Inflammatory macrophage treated with lipopolysaccharide for 4 hours (primary cell): ENCODE measurements at places on chromosomes 4 and X.

- peak; percentile 3 for DNase-seq
Observed at GRCh38 chrX:51860679-51861078, 32.7 kb upstream of the MAGED1 start.

DNA sequence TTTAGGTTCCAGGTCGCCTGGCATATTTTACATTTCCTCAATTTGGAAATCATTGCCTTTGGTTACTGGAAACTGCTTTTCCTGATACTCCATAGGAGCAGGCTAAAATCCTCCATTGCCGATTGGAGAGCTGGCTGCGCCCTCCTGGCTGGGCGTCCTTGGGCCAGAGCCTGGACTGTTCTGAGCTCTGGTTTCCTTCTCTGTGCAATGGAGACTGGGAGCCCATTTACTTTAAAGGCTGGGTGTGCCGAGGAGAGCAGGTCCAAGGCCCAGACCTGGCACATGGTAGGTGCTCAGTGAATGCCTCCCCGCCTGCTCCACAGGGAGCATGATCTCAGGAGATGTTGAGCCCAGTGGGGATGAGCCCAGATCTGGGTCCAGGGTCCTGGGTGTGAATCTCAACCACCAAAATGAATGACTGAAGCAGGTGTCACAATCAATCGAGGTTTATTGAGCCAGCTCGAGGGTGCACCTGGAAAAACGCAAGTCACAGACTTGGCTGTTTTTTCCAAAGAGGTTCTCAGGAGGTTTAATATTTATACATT is 50.0 kb downstream of the EVC start:
- DNase-seq = no peak

DNA sequence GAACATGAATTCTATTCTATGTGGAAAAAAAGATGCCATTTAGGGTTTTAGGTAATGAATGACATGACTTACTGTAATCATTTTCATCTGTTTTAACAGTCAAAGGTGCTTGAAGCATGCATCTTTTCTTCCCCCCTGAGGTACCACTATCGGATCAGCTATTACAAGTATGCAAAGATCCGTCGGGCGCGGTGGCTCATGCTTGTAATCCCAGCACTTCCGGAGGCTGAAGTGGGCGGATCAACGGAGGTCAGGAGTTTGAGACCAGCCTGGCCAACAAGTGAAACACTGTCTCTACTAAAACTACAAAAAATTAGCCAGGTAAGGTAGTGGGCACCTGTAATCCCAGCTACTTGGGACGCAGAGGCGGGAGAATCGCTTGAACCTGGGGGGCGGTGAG is 241.3 kb downstream of the ARAP2 start:
- DNase-seq = no peak

- DNase-seq = no peak
Observed at GRCh38 chr4:958696-959337, 14.6 kb downstream of the DGKQ start.

DNA sequence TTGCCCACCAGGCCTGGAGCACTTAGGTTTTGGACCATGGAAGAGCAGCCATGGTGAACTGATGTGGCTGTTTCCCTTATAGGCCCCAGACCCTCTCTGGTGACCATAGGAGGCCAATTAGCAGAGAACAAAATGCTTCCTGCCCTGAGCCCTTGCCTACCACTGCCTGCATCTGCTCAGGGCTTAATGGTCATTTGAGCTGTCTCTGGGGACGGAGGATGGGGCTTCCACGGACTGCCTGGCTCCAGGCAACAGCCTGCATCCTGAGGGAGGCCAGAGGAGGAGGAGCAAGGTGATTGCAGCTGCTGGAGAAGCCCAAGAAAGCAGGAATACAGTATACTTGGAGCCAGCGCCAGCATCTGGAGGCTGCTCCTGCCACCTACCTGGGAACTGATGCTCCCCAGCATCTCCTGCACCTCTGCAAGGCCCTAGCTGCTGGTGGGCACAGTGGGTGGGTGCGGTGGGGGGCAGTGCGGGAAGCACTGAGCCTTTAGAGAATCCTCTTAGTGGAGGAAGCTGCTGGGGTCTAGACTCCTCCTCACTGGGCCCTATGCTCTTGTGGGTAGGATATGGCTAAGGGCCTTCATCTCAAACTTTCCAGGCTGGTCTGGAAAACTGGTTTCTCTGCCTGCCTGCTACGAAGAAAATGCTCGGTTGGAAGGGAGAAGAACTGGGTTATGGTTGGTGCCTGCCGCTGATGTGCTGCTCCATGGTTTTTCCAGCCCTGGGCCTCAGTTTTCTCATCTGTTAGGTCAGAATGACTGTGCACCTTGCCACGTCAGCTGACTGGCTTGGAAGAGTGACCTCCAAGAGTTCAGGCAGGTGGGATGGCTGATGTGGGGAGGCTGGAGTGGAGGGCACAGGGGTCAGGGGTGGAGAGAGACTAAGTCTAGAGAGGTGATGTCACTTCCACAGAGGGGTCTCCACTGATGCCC is 158.8 kb upstream of the PJA1 start:
- no peak for DNase-seq

DNA sequence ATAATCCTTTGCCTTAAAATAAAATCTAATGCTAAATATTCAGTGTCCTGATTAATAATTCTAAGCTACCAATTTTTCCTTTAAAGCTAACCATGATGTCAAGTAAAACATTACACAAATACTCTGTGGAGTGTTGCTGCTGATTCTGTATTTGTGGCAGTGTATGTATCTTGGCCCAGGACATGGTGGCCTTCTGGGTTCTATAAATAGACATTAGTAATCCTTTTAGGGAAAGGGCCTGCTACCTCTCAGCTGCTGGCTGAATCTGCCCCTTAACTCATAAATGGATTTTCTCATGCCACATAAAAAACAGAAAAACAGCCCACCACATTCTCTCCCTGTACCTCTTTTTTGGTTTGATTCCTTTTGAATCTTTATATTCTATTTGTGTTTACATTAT is 1.2 kb upstream of the XK start:
- no peak for DNase-seq

- no peak for DNase-seq
Observed at GRCh38 chr4:48028696-48029095, 12.1 kb downstream of the NIPAL1 start.

DNA sequence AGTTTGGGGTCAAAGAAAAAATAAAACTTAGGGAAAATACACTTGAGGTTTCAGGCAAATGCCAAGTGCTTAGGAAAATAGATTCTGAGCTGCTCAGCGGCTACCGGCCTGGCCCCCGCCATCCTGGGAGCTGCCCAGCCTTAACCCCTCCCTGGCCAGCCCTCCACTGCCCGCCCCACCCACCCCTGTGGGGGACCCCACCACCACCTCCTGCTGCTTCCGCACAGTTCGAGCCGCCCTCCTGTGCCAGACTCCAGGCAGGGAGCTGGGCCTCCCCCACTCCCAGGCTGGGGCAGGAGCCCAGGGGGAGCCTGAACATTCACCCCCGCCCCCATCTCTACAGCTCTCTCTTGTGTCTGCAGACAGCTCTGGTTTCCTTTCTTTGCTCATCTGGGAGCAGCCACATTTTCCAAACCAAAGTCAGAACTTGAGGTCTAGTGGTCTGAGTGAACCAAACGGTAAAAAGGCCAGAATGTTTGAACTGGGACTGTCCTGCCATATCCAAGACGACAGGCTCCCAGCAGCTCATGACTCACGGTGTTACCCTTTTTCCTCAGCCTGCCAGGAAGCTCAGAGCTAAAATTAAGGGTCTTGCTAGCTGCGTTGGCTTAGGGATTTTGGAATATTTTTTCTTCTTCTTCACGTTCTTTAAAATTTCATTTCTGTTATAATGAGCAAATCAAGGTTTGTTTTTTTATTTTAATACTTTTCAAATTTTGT is 4.7 kb upstream of the FGFR3 start:
- no peak for DNase-seq

DNA sequence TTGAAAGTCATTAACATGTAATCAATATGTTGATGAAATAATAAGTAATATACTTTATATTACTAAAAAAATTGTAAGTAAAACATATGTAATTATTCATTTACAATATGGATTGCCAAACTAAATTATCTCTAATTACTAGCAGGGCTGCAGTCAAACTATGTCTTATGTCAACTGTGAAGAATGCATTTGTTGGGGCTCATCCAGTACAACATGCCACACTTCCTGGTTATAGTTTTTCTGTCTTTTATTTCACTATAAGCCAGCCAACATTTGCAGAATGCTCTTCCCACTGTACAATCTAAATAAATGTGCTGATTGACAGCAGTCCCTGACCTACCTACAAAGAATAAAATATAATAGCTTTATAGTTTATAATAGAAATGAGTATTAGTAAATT is 975.4 kb upstream of the NDST4 start:
- DNase-seq = no peak

DNA sequence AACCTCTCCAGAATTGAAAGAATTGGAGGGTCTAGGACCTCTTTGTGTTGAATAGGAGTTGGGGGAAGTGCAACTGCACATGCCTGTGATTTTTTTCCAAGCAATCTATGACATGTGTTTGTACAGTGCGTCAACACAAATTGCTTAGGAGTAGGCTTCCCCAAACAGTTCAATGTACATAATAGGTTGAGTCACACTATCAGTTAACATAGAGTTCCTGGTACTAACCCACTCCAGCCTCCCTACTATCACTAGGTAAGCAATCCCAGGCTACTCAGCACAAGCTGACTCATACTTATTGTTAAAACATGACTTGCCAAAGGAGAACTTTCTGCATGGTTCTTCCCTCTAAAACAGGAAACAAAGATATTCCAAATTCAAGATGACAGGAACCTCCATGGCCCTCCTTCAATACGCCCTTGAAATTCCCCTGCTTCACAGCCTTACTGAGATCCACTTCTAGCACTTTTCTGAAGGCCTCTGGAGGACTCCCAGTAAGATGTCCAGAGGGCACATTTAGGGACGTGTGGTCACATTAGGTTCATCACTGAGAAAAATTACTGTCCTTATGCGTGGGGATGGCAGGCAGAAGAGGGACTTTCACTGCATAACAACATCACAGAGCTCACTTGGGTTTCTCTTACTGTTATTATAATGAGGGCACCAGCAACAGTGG is 8.4 kb upstream of the VSIG1 start:
- DNase-seq = peak; percentile 73

DNA sequence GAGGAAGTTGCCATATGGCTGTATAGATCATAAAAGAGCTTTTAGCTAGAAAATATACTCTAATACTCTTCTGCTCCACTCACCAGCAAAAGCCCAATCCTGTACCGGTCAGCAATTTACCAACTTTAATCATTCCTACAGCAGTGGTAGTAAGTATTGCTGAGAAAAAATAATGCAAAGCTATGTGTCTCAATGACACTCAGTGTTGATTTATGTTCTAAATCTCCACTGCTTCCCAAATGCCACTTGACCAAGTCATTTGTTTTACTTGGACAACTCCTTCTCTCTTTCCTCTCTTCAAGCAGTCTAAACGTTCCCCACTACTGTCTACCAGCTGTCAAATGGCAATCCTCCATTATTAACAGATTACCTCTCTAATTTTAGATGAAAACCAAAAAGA is 201.8 kb upstream of the GK2 start:
- DNase-seq = no peak

GRCh38 chr4:184362396-184362795 is 112.0 kb downstream of the IRF2 start:
- peak; percentile 94 for DNase-seq

- no peak for DNase-seq
Observed at GRCh38 chr4:177041356-177041755, 248.6 kb upstream of the VEGFC start.

DNA sequence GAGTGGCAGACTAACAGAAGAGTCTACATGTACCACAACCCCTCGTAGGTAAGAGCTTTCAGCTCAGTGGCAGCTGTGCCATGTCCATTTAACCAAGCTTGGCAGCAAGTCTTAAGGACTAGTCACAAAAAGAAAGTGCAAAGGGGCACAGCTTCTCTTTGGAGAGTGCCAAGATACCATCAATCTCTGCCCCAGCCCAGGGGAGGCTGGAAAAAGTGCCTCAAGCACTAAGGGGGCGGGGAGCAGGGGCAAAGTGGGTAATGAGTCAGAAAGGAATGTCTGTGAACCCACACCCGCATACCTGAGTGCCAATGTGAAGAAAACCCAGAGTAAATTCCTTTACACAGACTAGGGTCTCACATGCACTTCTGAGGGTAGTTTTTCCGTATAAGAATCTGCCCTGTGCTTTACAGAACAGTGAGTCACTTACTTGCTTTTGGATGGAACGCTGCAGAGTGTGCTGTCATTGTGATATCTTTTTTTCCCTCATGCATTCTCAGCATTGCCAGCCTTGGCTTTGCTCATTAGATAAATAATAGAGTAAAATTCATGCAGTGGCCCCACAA is 219.8 kb downstream of the ZNF674 start:
- no peak for DNase-seq

DNA sequence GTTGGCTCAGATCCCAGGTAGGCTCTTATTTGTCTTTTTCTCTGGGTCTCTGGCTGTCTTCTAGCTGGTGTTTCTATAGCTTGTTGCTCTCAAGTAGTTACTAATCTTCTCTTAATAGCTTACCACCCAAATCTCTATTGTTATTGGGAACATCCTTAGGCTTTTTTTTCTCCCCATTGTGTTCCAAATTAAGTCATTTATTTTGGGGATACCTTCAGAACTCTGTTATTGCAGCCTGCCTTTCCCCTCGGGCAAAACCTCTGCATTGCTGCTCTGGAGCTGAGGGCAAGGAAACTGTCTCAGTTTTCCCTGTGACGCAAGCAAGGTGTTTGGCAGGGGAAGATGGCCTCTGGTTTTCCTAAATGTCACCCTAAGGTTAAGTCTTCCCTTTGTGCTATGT is 338.1 kb upstream of the ZCCHC13 start:
- no peak for DNase-seq

- peak; percentile 32 for DNase-seq
Observed at GRCh38 chr4:128847082-128847724, 37.7 kb downstream of the JADE1 start.

GRCh38 chrX:107686792-107687191 is 58.5 kb downstream of the PRPS1 start:
- DNase-seq = no peak

- DNase-seq = peak; percentile 59
Observed at GRCh38 chrX:16807976-16808542, 21.8 kb downstream of the TXLNG start.

- no peak for DNase-seq
Observed at GRCh38 chrX:37958525-37959211, 47.7 kb upstream of the SYTL5 start.

DNA sequence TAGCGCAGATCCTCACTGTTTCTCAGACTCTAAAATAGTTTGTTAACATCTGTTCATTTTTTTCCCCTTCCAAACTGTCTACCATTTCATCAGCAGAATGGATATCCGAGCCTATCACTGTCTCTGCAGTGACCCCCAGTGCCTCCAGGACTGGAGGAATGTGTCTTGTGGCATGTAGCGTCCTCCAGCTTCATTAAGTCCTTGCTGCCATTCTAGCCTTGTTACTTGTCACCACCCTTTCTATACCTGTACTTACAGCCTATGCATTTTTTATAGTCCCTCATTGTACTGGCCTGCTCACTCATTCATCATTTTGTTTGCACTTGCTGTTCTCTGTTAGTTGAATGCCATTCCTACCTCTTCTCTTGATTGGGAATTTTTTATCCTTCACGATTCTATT is 179.1 kb downstream of the BMPR1B start:
- DNase-seq = no peak
